ENCODE measurements at places on chromosomes 7 and 10.

- DNase-seq, result no peak
Observed at GRCh38 chr10:28668363-28669226, 8.7 kb upstream of the BAMBI start.

GRCh38 chr7:40447345-40447744 is 312.5 kb downstream of the SUGCT start:
- no peak for DNase-seq

GRCh38 chr10:5469353-5470061 is 29.9 kb downstream of the CALML5 start:
- DNase-seq, result no peak

DNA sequence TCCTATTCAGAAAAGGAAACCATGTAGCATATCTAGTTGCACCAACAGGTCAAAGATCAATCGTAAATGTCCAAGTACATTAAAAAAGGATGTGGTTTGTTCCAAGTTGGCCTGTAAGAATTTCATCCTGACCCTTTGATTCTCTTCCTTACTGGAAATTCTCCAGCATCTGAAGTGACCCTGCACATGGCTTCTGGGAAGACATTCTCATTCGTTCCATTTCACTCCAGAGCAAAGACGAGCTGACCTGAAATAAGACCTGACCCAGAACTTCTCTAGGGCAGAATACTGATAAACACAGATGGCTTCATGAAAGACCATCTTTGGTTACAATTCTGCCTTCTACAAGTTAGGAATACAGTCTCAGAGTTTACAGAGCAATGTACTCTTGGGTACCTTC is 39.8 kb downstream of the ASB4 start:
- DNase-seq, result no peak

- DNase-seq, result no peak
Observed at GRCh38 chr7:44808914-44809393, 12.5 kb downstream of the PPIA start.

DNA sequence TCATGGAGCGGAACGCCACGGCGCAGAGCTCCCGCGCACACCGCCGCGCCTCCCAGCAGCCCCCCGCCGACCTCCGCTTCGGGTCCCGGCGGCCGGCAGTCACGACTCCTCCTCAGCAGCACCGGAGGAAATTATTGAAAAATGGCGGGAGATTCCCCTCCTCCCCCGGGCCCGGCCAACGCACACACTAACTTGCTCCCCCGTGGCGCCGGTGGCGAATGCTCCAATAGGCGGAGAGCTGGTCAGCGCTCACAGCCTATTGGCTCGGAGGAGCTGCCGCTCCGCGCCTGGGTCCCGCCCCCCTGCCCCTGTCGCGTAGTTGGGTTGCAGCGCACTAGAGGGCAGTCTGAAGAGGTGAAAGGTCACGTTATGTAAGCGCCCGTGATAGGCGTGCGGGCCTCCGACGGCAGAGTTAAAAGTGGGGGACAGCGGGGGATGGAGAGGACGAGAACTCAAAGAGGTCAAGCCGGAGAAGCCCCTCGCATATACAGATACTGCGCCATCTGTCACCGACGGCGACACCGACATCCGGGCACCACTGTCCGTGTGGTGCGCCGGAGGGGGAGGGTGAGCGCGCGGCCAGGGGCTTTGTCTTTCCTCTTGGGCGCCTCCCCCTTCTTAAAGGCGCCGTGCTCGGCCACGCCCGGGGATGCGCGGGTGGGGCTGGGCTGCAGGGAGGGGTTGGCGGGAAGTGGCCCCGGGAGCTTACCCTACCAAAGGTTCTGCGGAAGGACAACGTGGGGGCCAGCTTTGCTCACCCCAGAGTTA is at the start of gene BAZ1B:
BAZ1B (minus strand) TSS at position 189 of the 768 bp plus-strand sequence. CDS start 360 bp downstream, outside the sequence.
- peak; percentile 92 for DNase-seq

GRCh38 chr7:15508258-15508657 is 53.6 kb downstream of the AGMO start:
- no peak for DNase-seq

DNA sequence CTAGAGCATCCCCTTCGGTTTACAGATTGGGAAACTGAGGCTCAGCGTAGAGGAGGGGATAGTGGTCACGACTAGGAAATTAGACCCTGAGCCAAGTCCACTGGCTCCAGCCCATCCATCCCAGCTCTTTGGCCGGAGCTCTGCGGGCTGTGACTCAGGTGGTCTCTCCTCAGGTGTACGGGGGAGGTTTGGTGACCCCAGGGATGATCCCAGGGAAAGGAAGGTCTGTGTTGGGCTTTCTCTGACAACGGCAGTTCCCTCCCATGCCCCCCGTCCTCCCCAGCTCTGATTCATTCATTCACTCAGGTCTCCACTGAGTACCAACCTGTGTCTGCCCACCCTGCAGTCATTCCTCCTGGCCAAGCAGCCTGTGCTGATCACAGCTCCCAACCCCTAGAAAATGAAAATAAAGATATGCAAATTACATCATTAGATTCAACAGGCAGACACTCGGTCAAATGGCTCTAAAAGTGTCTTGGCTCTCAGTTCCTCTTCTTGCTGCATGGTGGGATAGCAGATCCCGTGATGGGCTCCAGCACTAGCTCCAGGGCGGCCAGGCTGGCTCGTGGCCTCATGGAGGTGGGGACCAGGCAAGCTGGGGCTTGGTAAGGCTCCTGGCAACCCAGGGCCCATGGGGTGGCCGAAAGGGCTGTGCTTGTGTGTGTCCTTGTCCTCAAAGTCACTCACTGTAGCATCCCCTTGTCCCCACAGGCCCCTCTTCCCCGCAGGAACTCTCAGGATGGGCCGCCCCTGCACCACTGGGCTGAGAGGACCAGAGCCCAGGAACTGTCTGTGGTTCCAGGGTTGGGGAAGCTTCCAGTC is 37.8 kb downstream of the CLRN3 start:
- no peak for DNase-seq

- no peak for DNase-seq
Observed at GRCh38 chr7:87131771-87132170, 20.5 kb upstream of the DMTF1 start.

DNA sequence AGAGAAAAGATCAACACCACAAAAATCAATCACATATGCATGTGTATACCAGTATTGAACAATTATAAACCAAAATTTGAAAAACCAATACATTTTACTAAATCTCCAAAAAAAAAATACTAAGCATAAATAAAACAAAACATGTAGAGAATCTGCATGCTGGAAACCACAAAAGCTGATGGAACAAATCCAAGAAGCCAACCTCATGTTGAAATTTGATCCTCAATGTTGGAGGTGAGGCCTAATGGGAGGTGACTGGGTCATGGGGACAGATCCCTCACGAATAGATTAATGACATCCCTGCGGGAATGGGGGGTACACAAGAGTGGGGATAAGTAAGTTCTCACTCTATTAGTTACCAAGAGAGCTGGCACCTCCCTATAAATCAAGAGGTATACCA is 82.5 kb downstream of the OAT start:
- DNase-seq, result no peak

DNA sequence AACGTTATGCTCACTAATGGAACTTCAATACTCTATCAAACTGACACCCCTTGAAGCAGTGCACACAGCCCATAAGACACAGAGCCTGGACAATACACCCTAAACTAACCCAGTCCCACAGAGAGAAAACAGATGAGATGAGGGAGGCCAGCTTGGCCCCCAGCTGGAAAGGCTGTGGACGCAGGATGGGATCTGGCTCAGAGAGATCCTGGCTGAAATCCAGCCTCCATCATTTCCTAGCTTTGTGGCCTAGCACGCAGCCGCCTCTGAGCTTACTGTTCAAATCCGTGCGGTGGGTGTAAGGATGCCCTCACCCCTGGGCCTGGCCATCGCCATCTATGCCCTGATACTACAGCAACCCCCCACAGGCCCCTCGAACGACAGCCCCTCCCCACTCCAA is 32.7 kb downstream of the SNX8 start:
- no peak for DNase-seq

GRCh38 chr7:70408477-70408876 is 723.5 kb upstream of the GALNT17 start:
- no peak for DNase-seq

DNA sequence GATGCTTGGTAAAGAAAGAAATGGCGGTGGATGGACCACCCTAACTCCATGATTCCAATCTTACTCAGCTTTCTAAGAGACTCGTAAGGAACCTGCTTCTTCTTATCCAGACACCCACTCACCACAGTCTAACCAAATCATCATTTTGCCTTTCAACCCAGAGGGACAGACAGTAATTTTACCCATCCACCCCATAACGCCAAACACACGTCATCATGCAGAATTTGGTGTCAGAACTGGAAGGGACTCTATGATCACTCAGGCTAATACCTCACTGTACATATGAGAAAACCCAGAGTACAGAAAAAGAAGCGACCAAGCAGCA is 388 bp downstream of the ECD start:
- DNase-seq, result no peak

GRCh38 chr7:298375-298702 is 8.4 kb downstream of the FOXL3 start:
- no peak for DNase-seq

DNA sequence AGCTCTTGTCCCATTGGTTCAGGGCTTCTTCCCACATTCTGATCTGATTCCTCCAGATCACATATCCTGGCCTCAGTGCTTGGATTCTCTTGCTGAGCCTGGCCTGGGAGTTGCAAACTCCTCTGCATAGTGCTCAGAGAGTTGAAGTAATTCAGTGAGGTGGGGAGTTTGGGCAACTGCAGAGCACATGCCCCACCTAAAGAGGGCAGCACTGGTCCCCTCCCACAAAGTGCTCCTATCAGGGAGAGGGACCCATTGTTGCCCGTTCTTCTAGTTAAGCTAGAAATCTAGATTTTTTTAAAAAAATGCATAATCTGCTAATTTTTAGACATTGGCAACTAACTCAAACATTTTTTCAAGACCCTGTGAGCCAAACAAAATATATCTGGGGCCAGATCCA is 45.1 kb downstream of the CHN2 start:
- DNase-seq, result no peak

DNA sequence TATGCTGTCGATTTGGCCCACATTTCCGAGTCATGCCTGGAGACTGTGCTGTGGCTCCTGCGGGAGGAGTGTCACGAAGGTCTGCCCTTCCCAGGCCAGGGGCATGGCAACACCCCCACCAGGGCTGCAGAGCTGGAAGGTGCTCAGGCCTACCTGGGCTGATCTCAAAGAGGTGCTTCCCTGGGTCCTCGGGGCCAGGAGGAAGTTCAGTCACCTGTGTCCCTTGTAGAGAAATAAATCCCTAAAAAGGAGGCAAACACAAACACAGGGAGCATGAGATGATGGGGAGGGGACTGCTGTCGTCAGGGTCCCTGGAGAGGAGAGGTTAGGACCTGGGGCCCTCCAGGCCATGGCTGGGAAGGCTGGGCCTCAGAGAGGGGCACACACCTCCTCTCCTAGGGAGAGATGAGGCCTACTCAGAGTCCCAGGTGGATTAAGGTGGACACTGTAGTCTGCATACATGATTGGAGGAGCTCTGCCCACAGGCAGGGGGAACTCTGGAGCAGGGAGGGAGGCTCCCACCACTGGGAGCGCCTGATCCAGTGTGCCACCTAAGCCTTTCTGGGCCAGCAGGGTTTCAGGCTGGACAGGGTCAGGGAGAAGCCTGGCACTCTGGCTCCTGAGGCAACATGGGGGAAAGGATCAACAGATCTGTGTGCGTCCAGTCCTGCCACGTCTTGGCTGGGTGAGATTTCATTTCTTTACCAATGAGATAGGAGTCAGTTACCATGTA is 49.4 kb downstream of the ARHGAP22 start:
- DNase-seq, result no peak

DNA sequence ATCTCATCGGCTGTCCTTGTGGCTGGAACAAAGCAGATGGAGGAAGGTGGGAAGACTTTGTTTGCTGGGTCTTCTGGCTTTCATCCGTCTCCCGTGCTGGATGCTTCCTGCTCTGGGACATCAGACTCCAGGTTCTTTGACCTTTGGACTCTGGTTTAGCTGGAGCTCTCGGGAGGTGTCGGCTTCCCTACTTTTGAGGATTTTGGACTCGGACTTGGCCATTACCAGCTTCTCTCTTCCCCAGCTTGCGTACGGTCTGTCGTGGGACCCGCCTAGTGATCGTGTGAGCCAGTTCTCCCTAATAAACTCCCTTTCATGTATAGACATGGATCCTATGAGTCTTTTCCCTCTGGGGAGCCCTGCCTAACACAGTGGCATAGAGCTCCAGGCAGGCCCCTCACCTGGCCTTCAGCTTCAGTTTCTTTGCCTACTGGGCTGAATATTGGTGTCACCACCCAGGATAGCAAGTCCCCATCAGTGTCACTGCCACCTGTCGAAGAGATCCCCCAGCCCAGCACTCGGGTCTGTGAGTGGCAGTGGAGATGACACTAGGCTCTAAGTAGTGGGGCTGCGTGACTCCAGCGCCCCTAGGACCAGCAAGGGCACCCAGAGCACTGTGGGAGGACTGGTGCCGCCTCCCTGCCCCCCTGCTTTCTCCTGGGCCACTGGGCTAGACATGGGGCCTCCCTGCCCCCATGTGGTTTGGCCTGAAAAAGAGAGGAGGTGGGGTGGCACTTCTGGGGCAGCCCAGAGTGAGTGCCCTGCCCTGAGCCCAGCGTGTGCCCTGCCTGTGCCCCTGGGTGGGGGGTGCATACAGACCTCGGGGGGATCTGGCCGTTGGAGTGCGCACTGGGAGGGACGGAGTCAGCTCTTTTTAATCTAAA is 135.6 kb downstream of the LHPP start:
- no peak for DNase-seq

GRCh38 chr10:19194866-19195265 is 146.3 kb downstream of the MALRD1 start:
- no peak for DNase-seq

DNA sequence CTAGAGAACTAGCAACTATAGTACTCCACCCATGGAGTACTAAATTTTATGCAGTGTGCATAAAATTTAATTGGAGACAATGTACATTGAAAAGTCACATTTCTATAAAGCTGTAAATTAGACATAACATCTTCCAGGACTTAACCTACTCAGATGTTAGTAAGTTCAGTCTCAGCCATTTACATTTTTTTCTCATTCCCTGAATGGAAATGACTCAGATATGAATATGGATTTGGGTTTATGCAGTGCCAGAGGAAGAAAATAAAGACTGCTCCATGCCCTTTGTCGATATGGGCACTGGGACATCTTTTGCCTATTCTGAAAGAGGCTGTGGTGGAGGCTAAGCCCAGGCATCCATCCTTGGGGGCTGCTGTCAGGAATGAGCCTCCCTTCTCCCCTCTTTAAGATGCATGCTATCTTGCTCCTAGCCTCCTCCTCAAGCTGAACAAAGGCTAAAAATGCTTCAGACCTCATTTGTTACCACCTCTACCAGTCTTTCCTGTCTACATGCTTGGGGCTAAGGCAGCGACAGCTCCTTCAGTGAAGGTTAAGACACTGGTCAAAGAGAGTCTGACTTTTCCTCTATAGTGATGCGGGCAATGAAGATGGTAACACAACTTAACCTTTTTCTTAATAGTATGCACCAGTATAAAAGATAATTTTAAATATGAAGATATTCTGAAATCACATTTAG is 486.8 kb upstream of the ANKRD30A start:
- DNase-seq, result no peak

DNA sequence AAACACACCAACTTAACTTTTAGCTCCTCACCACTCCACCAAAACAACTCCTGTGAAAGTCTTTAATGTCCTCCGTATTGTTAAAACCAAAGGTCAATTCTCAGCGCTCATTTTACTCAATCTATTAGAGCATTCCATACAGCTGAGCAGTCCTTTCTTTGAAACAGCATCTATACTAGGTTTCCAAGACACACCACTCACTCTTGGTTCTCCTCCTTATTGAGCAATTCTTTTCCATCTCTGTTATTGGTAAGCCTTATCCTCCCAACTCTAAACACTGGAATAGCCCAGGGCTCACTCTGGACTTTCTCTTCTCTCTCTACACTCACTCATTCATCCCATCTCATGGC is 34.9 kb downstream of the COA1 start:
- DNase-seq, result no peak

- DNase-seq, result no peak
Observed at GRCh38 chr7:5450549-5451327, 27.1 kb upstream of the TNRC18 start.
